ENCODE measurements at places on chromosomes 3 and 15.

- DNase-seq, result no peak
Measured at GRCh38 chr3:16430717-16431630, 82.5 kb downstream of the RFTN1 start.

DNA sequence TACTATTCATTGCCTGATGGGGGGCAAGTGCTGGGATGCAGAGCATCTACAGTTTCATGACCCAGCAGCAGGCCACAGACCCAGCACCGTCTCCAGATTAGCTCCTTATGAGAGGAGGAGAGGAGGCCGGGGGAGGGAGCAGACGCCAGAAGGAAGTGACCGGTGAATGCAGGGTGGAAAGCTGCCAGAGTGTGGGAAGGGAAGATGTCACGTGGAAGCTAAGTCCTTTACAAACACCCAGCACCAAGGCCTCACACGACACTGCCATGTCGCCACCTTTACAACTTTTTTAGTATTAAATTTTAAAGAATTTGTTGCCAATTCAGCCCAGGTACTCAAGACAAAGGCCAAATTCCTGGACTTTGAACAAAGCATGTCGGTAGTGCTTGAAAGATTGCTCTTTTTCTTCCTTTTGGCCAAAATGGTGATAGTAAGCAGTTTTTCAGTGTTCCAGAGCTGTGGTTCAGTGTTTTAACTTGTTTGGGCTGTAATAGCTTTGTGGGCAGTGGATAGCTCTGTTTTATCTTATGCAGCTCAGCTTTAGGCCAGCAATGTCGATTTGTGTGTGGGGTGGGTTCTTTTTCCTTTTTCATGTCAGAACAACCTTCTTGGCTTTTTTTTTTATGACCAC lies 58.2 kb downstream of the ZBTB38 start:
- DNase-seq, result peak; percentile 86

DNA sequence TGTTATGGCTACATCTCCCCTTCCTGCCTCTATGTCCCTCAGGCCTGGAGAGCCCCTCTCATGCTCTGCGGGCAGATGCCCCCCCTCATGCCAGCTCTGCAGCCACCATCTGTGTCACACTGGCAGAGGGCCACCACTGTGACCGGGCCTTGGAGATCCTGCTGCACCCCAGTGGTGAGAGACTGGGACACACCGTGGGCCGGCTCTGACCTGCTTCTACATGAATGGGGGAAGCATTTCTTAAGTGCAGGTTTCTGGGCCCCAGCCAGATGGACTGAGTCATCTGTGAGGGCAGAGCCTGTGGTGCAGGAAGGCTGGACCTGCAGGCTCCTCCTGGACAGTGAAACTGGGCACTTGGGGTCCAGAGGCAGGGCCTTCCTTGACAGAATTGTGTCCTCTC lies 4.8 kb downstream of the VWA5B2 start:
- no peak for DNase-seq

DNA sequence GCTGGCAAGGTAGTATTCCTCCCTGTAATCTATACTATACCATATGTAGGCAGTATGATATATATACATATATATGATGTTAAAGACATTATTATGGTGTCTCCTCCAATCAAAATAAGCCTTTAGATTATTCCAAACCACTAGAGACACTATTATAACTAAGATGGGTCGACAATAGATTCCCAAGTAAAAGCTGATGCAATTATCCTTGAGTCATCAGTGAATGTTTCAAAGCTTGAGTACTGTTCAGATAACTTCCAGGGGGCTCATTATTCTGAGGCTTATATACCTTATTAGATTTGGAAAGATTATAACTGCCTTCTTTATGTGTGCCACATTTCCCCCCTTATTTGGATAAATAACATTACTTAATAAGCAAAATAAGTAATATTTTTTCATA lies 11.9 kb upstream of the C3orf38 start:
- DNase-seq, result no peak

GRCh38 chr15:56759450-56759845 lies 26.1 kb upstream of the ZNF280D start:
- peak; percentile 70 for DNase-seq

- no peak for DNase-seq
Measured at GRCh38 chr3:100006570-100007271, 107.6 kb downstream of the FILIP1L start.

DNA sequence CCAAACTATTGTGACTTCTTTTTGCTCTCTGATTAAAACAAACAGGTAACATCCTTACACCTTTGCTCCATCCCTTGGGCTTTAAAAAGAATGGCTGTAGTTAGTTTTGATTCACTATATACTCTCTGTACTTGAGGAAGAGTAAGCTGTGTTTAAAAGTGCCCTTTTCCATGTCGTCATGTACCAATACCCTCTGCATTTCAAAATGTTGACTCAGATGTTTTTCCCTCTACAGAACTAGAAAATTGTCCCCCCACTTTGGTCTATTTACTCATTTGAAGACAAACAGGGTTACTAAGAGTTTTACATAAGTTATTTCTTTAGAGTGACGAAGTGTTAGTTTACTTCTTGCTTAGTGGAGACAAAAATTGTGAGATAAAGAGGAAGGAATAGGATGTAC lies 62.7 kb downstream of the TASOR start:
- no peak for DNase-seq

DNA sequence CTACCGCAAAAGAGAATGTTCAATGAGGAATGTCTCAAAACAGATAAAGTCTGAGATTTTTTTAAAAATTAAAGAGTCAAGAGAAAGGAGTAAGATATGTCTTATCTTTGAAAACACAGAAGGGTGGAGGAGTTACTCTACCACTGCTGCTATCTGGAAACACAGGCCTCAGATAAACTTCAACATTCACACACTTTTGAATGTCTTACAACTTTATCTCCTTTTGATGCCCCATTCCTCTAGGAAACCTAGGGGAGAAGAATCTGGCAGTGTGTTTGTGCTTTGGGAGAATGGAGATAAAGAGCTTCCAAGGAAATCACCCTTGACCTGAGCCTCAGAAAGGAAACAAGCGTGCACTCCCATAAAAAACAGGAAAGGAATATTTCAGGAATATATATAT lies 468.2 kb downstream of the PLOD2 start:
- DNase-seq, result no peak

GRCh38 chr15:71168166-71168834 lies 53.0 kb downstream of the THSD4 start:
- DNase-seq, result no peak

- no peak for DNase-seq
Measured at GRCh38 chr3:159418571-159419526, 569.8 kb upstream of the IL12A start.

- no peak for DNase-seq
Measured at GRCh38 chr15:39582977-39583595, 2.2 kb downstream of the THBS1 start.

GRCh38 chr3:1798711-1799405 lies 299.8 kb upstream of the CNTN4 start:
- no peak for DNase-seq

GRCh38 chr3:33645060-33645647 lies 72.9 kb downstream of the CLASP2 start:
- no peak for DNase-seq

GRCh38 chr15:40930430-40931299 lies 1.5 kb downstream of the DLL4 start:
- peak; percentile 77 for DNase-seq

DNA sequence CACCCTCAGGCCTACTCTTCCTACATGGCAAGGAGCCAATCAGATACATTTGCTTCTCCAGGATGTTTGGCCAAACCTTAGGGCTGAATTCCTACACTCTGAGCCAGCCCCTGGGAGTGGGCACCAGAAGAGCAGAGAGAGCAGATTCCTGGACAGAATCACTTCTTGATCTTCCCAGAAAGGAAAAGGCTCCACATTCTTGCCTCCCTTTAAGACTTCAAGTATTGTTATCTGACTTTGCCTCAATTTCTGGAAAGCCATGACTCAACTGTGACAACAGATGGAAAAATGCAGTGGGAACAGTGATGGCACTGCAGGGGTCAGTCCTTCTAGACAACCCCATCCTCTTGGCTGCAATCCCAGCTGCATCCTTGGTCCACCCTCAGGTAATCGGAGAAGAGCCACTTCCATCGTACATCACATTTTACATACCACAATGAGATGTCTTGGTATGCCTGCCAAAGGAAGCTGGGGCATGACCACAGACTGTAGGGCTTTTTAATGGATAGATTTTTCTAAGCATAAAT lies 21.0 kb downstream of the SLCO2A1 start:
- no peak for DNase-seq

- DNase-seq, result peak; percentile 9
Measured at GRCh38 chr3:52202384-52203077, 4.6 kb downstream of the ALAS1 start.

- DNase-seq, result peak; percentile 83
Measured at GRCh38 chr15:80778964-80779657, at the start of gene CEMIP. TSS of gene CEMIP (plus strand) at chr15:80779370. CDS start at chr15:80873880, 94,510 bp downstream.

DNA sequence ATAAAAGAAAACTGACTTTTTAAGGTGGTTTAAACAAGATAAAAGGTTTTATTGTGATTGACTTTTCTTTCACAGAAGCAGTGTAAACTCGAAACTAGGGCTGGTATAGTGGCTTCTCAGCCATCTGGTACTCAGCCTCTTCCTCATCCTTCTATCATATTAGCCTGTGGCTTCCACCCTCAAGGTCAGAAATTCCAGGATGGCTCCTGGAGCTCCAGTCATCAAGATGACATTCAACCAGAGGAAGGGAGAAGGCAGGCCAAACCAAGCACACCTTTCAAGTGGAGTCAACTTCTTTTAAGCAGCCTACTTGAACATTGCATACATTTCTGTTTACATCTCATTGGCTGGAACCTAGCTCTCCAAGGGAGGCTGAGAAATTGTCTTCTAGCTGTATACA lies 1.3 kb upstream of the MESD start:
- no peak for DNase-seq

- no peak for DNase-seq
Measured at GRCh38 chr3:159818997-159819500, 169.6 kb upstream of the IL12A start.

DNA sequence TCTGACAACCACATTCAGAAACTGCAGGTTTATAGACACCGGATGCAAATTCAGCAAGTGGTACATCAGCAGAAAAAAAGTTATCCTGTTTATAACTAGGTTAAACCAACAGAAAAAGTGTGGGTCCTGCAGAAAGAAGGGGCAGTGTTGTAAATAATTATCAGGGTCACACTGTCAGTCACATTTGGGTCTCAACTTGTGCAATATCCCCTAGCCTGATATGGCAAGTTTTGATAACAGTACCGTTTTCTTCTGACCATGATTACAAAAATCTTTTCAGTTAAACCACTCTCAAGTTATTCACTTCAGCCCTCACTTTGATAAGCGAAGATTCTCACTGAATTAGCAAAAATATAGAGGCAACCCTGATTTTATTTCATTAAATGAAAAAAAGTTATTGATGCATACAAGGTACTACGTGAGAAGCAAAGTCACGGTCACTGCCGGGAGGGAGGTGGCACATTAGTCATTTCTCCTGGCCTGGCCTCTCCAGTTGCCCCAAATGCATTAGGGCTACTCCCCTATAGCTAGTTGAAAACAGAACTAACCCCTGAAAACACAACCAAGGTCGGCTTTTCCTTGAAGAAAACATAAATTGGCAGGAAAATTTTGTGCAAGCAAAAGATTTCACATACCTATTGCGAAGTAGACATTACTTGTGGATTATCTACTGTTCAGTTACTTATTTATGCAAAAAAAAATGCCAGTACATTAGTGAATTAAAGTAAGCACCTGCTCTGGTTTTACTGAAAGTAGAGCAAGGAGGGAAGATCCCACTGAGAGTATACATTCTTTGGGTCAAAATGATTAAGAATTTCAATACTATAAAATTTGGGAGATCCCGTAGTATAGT lies 28.6 kb downstream of the IL5RA start:
- no peak for DNase-seq

- DNase-seq, result no peak
Measured at GRCh38 chr3:56815589-56815988, 13.8 kb upstream of the ARHGEF3 start.

GRCh38 chr15:33320017-33320416 lies 9.2 kb downstream of the RYR3 start:
- DNase-seq, result no peak

DNA sequence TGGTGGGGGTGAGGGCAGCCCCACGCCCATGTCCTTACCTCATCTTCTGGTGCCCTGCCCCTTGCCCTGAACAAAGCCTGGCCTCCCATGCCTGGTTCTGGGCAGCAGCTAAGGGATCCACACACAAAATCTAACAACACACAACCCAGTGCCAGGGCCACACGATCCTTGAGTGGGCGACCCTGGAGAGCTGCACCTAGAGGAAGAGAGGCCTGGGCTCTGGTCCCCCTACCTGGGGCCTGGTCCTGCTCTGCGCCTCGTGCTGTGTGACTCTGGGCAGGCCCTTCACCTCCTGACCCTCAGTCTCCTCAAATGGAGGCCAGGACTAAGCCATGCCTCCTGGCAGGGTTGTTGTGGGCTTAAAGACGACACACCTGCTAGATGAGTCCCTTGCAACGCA lies 20.0 kb upstream of the C3orf22 start:
- DNase-seq, result no peak

DNA sequence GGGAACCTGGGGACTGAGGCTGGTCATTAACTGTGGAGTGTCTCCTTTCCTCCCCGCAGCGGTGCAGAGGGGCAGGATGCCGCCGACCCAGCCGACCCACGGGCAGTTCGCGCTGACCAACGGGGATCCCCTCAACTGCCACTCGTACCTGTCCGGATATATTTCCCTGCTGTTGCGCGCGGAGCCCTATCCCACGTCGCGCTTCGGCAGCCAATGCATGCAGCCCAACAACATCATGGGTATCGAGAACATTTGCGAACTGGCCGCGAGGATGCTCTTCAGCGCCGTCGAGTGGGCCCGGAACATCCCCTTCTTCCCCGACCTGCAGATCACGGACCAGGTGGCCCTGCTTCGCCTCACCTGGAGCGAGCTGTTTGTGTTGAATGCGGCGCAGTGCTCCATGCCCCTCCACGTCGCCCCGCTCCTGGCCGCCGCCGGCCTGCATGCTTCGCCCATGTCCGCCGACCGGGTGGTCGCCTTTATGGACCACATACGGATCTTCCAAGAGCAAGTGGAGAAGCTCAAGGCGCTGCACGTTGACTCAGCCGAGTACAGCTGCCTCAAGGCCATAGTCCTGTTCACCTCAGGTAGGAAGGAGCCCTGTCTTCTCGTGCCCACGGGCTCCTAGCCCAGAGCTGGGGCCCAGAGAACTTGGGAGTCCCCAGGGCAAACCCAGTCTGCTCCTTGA lies 3.7 kb downstream of the NR2F2 start:
- peak; percentile 41 for DNase-seq
